ENCODE measurements at places on chromosomes 5 and 9.

GRCh38 chr5:167702014-167702413, 589.4 kb upstream of the WWC1 start:
- no peak for DNase-seq

- DNase-seq: no peak
Observed at GRCh38 chr9:111726949-111727348, 65.5 kb downstream of the GNG10 start.

- no peak for DNase-seq
Observed at GRCh38 chr9:81022177-81022576, 667.2 kb downstream of the TLE1 start.

GRCh38 chr9:15220658-15221318, 86.2 kb downstream of the TTC39B start:
- DNase-seq: no peak

DNA sequence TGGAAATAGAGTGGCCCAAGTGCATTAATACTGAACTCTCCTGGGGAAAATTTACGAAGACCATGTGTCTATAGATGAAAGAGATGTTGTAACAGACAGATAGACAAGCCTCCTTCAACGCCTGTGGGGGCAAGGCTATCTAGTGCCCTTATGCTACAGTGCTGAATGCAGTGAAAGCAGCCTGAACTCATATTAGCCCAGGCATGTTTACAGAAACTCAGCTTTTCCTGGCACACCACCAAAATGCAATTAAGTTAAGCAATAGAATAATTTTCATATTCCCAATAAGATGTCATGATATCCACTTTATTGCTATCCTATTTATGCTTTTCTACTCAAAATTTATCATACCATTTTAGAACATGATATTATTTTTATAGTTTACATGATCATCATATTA, 277.0 kb downstream of the DIRAS2 start:
- DNase-seq: no peak

DNA sequence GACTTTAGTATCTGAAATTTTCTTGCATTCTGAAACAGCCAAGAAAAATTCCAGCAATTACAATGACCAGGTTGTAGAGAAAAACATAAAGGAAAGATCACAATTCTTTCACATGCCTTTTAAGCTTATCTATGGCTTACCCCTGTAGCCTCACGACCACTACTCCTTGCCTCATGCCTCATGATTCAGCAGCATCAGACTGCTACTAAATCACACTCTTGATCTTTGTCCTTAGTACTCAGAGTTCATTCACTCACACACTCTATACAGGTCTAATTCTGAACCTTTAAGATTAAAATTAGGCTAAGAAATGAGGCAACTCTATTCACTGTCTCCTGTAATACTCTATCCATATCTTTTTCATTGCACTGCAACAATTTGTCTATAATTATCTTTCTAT, 415.1 kb downstream of the MLLT3 start:
- no peak for DNase-seq

DNA sequence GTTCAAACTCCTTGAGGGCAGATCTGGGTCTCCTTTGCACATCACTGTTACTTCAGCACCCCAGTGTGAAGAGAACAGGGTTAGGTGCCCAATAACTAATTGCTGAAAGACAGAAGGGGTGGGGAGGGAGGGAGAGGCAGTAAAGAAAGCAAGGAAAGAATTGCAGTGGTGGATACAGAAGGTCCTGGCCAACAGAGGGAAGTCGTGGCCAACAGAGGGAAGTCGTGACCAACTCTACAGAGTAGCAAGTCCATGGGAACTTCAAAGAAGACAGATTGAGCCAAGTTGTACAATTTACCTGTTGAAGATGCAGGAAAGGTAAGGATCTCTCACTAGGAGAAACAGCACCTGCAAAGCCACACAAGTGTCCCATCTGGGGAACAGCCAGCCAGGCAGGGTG, 27.0 kb downstream of the CCNJL start:
- DNase-seq: no peak

DNA sequence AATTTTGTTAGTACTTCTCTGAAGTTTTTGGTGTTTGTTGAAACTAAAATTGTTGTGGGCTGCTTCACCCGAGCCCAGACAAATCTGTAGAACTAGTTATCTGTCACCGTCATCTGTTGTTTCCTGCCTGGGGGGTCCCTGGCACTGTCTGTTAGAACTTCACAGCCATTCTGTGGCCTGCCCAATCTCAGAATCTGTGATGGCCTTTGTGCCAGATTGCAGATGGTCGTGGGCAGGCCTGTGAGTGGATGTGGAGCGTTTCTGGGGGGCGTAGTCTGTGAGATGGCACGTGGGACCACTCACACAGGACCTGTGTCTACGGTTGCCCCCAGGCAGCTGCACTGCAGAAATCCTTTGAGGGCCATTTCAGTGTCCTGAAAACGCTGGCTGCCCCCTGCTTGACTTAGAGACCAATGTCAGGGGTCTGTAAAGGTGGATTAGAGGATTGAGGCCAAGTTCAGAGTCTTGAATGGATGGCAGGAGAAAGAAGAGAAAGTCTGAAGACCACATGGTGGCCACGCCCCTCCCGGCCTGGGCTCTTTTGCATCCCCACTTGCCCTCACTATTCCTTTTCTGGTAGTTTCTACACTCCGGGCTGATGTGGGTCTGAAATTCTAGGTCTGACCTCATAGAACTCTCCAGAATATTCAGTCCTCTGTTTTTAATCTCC, 38.3 kb downstream of the TRIO start:
- DNase-seq: no peak

All from activated CD4-positive, alpha-beta T cell treated with anti-CD3 and anti-CD28 coated beads, Interleukin-2, Interleukin-4, amounts not matched to agents 100 ng/mL and 50 ng/mL, durations not matched to agents 16 hours and 8 hours (primary cell).